ENCODE measurements at places on chromosomes 3 and 15.

DNA sequence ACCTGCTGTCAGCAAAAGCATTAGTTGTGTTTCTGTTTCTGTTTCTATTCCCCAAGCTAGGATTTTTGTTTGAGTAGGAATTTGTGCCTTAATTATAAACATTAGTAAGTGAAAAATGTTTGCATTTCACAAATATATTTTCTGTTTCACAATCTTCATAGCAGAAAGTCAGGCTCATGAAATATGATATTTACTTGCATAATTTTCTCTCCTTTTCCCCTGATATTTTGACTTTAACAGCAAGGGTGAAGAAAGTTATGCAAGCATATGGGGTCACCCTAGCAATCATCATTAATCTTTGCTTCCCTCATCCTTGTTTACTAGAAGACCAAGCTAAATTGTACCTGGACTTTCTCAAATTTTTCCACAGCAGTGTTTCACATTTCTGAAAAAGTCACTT lies 140.3 kb upstream of the SEMA6D start:
- DNase-seq: no peak

- no peak for DNase-seq
Measured at GRCh38 chr3:43926055-43926454, 235.3 kb downstream of the ABHD5 start.

DNA sequence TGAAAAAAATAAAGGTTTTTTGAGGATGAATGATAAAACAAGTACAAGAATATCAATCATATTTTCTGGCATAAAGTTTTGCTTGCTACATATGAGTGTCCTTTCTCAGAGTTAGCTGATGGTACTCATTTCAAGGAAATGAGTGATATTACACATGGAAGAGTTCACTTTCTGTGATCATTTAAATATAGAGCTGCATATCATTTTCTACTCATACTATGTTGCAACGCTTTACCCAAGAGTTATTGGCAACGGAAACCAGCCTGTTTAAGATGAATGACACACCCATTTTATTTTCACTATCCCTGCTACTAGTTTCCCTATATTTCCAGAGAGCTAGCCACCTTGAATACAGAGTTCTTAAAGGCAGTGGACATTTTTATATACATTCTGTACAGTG lies 35.4 kb upstream of the RBMS3 start:
- DNase-seq: no peak

DNA sequence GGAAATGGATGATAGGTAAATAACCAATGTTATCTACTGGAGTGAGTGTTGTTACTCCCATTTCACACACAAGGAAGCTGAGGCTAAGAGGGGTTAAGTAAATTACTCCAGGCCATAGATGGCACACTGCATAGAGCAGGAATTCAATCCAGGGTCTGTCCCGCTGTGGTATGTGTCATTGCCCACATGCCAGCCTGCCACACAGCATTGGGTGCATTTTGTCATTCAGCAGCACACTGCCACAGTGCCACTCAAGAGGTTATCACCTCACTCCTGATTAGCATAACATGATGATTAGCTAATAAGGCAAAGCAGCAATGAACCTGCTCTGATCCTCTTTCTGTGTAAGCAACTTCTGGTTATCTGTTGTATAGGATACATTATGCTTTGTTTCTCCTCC lies 157.4 kb upstream of the CTNNB1 start:
- no peak for DNase-seq

DNA sequence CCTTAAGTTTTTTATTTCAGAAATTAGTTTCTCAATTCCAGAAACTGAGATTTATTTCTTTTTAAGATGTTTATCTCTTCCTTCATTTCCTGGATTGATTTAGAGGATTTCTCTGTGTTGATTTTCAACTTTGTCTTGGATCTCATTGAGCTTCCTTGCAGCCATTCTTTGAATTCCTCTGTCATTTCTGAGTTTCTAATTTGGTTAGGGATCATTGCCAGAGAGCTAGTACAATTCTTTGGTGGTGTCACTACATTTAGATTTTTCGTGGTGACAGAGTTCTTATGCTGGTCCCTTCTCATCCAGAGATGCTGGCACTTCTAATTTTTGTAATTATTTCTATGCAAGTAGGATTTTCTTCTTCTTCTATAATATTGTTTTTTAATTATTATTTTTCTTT lies 691.1 kb upstream of the NAALADL2 start:
- DNase-seq: no peak

DNA sequence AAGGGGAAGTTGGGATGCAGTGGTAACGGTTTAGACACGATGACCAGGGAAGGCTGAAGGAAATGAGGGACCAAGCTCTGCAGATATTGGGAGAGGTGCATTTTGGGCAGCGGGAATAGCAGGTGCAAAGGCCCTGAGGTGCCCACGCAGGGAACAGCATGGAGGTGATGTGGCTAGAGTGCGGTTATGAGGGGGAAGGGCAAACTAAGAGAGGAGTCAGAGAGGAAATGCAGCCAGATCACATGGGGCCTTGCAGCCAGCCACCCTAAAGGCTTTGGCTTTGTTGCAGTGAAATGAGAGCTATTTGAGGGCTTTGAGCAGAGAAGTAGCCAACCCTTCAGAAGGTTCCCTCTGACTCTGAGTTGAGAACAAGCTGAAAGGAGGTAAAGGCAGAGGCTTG lies 2.6 kb downstream of the SPATA12 start:
- no peak for DNase-seq

GRCh38 chr3:55501905-55502304 lies 14.8 kb upstream of the WNT5A start:
- DNase-seq: no peak

- no peak for DNase-seq
Measured at GRCh38 chr3:113551820-113552219, 19.5 kb downstream of the SIDT1 start.

- peak; percentile 4 for DNase-seq
Measured at GRCh38 chr15:55588070-55588814, at the start of gene PYGO1. PYGO1 (minus strand) TSS chr15:55588345; CDS start chr15:55587883, 462 bp downstream.

DNA sequence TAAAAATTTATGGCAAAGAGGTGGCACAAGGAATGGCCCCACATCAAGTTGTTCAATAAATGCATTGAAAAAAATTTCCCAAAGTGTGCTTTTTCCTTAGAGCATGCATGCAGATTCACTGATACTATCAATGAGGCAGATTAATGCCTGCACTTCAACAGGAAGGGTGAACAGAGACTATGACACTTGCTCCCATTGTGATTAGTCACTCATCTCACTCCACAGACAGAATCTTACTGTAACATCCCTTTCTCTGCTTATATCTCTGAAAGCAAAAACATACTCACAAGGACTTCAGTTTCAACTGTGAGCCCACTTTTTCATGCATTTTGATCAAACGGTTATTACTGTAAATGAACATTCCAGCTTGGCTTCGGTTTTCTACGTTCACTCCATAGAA lies 60.9 kb downstream of the MORC1 start:
- DNase-seq: no peak

GRCh38 chr3:98699132-98699531 lies 64.0 kb upstream of the ST3GAL6 start:
- DNase-seq: no peak

DNA sequence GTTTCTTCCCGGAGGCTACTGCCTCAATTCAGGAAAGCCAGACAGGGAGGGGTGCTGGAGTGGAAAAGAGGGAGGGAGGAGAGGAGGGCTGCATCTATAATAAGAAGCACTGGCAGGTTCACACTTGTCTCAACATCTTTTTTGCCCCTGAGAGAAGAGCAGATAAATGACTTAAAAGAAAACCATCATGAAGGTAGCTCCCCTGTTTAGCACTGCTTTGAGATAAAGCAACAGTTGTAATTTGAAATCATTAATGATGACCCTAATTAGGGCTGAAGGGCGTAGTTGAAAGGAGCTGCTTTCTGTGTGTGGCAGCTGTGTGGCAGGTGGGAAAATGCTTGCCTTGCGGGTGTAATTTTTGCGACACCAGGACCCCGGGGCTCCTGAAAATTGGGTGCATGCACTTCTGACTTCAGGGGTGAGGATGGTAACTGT lies 222.8 kb upstream of the IL12A start:
- DNase-seq: no peak

GRCh38 chr15:94453227-94453988 lies 222.0 kb downstream of the MCTP2 start:
- no peak for DNase-seq

DNA sequence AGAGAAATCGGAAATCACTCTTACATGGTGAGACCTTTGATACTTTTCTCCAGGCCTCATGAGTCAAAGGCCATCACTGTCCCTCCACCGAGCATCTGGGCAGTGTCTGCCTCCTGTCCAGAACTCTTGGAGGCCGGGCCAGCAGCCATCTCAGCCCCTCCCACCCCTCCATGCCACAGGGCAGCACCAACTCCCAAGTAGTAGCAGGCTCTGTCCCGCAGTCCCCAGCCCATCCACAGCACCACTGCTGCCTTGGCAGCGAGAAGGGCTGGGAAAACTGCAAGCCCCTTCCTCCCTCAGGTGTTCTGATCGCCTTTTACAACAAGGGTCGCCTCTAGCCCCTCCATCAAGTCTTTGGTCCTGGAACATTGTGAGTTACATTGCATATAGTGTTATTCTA lies 5.5 kb downstream of the LYSMD4 start:
- DNase-seq: no peak
